Left kidney (tissue), 8 donors: ENCODE measurements at places on chromosomes 7 and 10.

- no peak for DNase-seq
Measured at GRCh38 chr7:155094636-155095135, 24.6 kb downstream of the HTR5A start.

GRCh38 chr10:34254596-34254995 is 560.5 kb downstream of the PARD3 start:
- no peak for DNase-seq

DNA sequence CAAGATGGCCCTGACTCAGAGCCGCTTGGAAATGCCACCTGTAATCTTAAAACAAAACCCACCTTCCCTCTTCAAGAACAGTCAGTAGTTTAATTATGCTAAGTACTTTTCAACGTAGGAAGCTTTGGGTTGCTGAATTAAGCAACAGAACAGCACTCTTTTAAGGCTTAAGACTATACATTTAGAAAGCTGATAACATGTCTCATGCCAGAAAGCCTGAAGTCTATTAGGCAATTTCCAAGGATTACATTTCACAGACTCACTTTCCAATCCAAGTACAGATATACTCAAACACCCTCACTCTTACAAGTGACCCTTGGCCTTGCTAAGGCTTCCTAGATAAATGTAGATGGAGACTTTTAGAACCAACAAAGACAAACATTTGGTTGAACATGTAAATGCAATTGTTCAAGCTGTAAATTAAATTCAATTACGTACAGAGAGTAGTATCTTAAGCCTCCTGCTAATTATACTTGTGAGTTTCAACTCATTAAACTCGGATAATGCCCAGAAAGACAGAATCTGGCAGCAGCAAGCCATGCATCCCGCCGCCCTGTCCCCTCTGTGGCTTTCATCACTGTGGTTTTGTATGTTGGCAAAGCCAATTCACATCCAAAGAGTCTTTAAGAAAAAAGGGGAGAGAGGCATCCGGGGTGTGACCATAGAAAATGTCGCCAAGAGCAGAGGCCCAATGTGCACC is 283.1 kb upstream of the NRP1 start:
- DNase-seq = no peak

GRCh38 chr10:3978761-3979160 is 193.8 kb upstream of the KLF6 start:
- DNase-seq = no peak

- peak; percentile 38 for DNase-seq
Measured at GRCh38 chr10:75397496-75398199, 3.9 kb downstream of the ZNF503 start.

DNA sequence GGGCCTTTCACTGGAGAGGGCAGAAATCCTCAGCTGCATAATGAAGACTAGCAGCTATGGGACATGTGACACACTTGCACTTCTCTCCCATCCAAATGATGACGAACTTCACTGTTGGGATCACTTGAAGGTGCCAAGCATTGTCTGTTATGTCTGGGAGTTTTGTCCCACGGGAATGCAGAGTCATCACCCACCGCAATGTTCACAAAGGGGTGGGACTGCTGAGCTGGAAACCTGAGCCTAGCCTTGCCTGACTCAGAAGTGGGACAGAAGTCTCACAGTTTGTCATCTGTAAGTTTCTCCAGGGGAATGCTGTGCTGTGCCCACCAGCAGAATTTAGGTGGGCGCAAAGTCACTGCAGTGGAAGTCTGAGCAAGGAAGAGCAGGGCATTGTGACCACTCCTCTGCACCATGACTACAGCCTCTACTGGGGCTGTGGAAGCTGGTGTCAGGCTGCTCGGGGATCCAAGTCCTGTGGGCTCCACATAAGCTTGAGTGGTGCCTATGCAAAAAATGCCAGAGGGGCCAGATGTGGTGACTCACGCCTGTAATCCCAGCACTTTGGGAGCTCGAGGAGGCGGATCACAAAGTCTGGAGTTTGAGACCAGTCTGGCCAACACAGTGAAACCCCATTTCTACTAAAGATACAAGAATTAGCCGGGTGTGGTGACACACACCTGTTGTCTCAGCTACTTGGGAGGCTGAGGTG is 472.0 kb upstream of the CNTNAP2 start:
- no peak for DNase-seq

GRCh38 chr7:27992755-27993493 is 187.7 kb downstream of the JAZF1 start:
- no peak for DNase-seq

DNA sequence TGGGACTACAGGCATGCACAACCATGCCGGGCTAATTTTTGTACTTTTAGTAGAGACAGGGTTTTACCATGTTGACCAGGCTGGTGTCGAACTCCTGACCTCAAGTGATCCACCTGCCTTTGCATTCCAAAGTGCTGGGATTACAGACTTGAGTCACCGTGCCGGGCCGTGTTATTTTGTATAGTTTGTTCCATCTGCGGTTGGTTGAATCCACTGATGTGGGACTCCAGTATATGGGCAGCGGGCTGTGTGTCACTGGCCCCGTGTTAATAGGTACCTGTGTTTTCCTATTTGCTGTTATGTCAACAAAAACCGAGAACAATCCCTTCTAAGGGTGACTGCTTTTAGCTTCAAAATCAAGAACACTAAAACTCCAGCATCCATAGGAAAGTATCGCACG is 297.6 kb upstream of the PITRM1 start:
- DNase-seq = no peak

DNA sequence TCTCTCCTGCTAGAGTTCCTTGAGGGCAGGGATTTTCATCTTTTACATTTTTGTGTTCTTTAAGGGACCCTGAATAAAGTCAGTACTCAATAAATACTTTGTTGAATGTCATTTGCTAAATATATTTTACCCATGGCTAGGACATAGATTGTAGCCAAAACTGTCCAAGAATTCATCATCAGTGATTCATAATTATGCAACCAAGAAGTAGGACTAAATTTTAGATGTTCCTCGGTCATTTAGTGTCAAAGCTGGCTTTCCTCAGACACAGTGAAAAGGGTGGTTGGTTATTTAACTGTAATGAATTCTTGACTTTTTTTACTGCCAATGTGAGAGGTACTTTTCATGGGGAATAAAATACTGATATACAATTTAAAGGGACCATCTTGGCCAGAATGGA is 3.3 kb downstream of the NUDT13 start:
- DNase-seq = no peak

- DNase-seq = no peak
Measured at GRCh38 chr7:146554556-146554955, 438.0 kb downstream of the CNTNAP2 start.

- no peak for DNase-seq
Measured at GRCh38 chr7:158814637-158815036, 14.7 kb downstream of the ESYT2 start.

DNA sequence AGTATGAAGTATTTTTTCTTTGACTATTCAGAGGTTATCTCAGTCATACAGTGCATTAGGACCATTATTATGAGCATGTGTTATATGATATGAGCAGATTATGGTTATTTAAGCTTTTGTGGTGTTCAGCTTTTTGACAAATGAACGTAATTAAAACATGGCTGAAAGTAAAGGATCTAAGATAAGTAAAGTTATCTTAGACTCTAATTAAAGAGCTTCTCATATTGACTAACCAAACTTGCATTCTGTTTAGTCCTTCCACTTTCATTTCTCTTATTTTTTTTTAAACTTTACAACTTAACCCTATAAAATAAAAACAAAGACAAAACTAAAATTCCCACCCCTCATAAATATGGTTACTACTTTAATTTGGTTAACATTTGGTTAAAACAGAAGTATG is 6.9 kb upstream of the GPR85 start:
- DNase-seq = no peak

- DNase-seq = no peak
Measured at GRCh38 chr7:137820156-137820555, 26.6 kb downstream of the DGKI start.

GRCh38 chr7:86995052-86995725 is 64.3 kb downstream of the ELAPOR2 start:
- no peak for DNase-seq

DNA sequence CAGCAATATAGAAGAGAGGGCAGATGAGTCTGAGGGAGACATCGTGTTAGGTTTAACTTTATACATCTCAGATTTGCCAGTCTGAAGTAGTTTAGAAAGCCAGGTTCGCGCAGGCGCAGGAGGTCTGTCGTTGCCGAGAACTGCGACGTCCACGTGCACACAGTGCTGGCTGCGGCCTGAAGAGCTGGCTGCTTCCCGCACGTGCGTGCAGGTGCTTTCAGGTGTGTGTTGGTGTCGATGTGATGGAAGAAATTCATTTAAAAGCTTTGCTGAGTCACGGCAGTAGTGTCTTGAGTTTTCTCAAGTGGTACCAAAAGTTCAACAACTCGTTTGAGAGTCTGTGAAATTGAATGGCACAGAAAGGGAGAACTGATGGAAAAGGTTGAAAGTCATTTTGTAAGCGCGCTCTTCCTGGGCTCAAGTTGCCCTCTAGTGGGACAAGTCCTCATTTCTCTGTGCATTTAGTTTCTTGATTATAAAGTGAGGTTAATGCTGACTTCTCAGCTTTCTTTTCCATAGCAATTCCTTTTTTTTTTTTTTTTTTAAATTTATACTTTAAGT is 18.6 kb downstream of the WDR37 start:
- no peak for DNase-seq

DNA sequence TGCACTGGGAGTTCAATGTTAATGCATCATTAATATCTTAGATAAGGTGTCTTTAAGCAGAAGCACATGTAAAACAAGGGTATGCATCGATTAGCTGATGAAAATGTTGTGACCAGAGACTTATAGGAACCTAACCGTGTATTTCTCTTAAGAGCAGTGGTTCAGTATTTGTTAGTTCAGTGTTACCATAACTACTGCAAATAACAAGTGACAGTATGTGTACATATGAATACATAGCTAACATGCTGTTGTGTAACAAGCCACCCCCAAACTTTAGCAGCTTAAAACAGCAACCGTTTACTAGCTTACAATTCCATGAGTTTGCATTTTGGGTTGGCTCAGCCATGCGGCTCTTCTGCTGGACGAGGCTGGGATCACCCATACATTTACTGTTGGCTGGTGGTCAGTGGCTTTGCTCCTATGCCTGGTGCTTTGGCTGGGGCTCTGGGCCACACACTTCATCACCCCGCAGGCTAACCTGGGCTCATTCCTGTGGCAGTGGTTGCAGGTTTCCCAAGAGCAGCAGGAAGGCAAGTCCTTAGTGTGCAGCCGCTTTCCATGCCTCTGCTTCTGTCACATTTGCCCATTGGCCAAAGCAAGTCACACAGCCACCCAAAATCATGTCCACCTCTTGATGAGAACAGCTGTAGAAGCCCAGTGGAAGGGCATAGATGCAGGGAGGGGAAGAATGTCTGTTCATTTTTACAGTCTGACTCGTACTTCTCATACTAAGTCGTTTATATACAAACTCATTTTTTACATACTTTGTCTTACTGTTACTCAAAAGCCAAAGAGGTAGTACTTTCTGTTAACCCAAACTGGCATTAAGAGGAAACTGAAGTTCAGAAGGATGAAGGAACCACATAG is 103.3 kb upstream of the GATA3 start:
- no peak for DNase-seq

DNA sequence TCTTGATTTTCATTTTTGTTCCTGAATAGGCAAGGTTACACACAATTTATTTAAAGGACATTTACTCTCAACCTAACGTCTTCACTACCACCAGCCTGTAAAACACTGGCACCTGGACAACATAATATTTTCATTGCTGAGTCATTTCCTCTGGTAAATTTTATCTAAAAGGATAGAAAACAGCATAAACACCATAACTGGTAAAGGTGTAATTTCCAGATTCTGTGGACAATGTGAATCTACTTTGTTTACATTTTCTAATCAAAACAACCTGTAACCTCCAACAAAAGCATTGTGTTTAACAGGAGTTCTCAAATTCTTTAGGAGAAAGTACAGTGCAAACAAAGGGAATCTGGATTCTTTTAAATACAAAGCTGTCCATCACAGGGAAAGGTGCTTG is 472.0 kb upstream of the AKR1E2 start:
- no peak for DNase-seq

DNA sequence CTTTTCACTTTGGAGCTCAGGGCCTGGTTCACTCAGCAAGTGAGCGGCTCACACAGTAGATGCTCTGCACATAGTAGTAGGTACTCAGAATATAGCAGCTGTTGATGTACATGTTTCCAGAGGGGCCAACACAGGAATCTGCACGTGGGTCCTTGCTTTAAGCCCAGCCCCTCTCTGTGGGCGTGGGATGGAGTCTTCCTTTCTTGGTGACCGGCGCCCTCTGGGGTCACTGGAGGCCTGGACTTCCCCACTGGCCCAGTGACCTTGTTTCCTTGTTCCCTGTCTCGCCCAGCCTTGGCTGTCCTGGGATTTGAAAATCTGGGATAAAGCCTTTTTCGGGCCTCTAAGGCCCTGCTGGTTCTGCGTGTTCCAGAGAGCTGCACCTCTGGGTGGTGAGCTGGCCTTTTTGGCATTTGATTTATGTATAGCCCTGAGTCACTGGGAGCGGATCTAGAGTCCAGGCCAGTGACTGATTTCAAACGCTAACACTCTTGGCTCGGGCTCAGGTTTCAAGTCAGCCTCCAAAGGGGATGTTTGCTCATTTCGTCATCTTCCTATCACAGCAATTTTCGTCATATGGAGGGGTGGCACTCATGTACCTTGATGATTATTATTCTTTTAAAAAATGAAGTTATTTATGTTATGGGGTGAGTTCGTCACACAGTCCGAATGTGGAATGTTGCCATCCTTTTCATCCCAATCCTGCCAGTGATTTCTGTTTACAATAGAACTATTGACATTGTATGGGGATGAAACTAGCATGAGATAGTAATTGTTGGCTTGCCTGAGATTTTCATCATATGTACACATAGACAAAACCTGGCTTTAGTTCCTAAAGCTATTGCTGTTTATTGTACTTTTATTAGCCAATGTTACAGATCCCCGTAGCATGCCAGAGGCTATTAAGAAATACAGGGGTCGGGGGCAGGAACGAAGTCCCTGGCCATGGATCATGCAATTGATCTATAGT is 65.5 kb downstream of the CUX1 start:
- no peak for DNase-seq

- DNase-seq = no peak
Measured at GRCh38 chr10:110365356-110366143, 60.8 kb upstream of the SMNDC1 start.

- no peak for DNase-seq
Measured at GRCh38 chr10:97390091-97390490, 11.0 kb downstream of the RRP12 start.

DNA sequence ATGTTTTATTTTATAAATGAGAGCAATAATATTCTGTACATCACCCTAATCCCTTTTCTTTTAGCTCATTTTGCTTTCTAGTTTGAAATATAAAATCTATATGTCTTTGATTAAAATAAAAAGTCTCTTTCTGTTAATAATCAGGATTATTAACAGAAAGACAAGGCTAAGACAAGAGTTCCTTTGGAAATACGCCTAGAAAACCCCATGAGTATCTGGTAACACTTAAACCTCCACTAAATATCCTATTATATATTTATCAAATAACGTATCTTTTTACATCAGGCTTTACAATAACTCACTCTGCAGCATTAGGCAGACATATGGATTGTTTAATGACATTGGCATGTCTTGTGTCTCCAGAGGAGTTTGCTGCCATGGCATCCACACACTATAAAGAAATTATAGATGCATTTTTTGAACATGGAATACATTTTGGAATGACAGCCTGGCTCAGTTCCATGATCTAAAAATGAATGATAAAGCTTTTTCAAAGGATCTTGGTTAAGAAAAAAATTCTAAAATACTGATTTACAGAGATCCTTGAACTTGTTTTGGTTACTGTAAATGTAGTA is 98.7 kb downstream of the TMEM26 start:
- no peak for DNase-seq

GRCh38 chr7:6117533-6117932 is 86.4 kb downstream of the ANKRD61 start:
- no peak for DNase-seq
